ENCODE measurements at places on chromosomes 16 and 17.
A peak's percentile ranks its signal among the peaks of the same experiment; 100 is the strongest.

GRCh38 chr17:12765548-12765947 is 23.8 kb upstream of the ARHGAP44 start:
- DNase-seq = peak; percentile 90

DNA sequence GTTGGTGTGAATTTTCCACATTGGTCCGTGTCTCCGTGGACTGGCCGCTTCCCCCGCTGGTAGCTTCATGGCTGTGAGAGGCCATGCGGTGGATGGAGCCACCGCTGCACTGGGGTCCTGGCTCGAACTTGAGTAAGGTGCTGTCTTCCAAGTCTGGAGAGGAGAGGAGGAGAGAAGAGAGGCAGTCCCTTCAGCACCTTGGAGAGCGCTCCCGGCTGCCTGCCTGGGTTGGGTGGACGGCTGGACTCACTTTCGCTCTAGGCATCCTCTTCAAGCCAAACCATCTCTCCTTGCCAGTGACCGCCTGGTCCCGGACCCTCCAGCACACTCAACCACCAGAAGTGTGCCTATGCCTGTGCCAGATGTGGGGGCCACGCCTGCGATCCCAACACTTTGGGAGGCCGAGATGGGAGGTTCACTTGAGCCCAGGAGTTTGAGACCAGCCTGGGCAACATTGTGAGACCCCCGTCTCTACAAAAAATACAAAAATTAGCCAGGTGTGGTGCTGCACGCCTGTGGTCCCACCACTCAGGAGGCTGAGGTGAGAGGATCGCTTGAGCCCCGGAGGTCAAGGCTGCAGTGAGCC is 6.2 kb downstream of the JPH3 start:
- peak; percentile 74 for DNase-seq

DNA sequence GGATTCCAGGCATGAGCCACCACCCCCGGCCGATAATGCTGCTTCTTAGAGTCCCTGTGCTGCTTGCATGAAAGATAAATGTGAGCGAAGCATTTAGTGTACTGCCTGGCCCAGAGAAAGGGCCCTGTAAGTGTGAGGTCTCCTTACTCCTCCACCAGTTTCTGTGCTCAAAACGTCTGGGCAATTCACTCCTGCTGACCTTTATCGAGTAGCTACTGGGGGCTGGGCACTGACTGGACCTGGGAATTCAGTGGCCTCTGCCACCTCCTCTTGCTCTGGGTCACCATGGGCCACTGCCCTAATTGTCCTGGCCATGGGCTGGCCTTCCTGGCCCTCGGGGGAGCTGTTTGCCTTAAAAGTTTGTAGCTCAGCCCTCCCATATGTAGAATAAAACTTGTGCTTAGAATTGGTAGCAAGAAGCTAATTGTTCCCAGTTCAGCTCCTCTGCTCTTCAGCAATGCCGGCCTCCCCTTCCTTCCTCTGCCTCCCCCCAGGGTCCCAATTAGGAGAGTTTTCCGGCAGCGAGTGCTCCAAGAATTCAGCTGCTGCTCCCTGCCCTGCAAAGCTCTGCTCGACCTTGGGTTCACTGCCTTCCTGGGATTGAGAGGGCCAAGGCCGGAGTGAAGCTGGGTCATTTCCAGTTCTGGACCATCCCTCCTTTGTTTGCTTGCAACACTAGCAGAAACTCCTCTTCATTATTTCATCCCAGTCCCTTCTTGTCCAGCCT is 98.9 kb upstream of the CDC42EP4 start:
- DNase-seq = peak; percentile 10

GRCh38 chr16:46789499-46790414 is 41.2 kb downstream of the C16orf87 start:
- peak; percentile 68 for DNase-seq

DNA sequence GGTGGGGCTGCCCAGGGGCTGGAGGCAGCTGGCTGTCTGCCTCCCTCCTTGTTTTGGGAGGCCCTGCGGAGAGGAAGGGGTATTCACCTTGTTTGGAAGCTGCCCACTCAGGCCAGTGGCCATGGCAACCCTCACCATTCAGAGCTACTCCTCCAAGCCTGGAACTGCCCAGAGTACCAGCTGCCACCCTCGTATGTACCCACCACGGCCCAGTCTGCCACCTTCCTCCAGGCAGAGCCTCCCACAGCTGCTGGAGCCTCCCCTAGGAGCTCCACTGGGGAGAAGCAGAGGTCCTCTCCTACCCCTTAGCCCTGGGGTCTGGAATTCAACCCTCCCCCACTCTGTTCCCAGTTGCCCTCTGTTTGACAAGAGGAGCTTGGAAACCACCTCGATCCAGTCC is 90.7 kb downstream of the AXIN2 start:
- DNase-seq = no peak

DNA sequence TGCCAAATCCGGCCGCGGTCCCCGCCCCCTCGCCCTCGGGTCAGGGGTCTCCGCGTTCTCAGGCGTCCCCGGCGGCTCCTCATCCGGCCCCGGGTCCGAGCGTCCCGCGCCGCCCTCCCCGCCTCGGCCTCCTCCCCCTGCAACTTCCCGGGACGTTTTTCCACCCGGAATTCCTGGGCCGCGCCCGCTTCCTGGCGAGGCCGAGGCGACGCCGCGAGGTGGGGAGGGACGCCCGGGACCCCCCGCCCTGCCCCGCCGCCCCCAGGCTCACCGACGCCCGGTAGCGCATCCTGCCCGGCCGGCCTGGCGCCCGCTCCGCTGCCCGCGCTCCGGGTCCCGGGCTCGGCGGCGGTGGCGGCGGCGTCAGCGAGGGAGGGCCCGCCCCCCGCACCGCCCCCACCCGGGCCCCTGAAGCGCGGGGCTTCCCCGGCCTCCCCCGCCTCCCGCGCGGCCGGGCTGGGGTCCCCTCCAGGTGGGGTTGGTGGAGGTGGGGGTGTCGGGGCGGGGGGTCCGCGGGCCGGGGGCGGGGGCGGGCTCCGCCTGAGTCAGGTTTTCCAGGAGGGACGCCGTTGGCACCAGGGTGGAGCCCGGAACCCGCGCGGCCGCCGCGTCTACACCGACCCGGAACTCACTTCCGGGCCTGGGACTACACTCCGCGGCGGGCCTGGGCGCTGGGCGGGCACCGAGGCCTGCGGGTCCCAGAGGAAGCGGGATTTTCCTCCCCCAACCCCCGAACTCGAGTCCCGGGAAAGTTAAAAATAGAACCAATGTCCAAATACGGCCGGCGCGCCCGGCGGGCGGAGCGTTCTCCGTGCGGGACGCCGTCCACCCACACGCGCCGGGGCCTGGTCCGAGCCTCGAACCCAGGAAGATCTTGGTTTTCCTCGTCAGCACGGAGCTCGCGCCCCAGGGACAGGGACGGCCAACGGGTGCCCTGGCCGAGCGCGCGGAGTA is 6.8 kb downstream of the MYO1C start:
- peak; percentile 69 for DNase-seq

DNA sequence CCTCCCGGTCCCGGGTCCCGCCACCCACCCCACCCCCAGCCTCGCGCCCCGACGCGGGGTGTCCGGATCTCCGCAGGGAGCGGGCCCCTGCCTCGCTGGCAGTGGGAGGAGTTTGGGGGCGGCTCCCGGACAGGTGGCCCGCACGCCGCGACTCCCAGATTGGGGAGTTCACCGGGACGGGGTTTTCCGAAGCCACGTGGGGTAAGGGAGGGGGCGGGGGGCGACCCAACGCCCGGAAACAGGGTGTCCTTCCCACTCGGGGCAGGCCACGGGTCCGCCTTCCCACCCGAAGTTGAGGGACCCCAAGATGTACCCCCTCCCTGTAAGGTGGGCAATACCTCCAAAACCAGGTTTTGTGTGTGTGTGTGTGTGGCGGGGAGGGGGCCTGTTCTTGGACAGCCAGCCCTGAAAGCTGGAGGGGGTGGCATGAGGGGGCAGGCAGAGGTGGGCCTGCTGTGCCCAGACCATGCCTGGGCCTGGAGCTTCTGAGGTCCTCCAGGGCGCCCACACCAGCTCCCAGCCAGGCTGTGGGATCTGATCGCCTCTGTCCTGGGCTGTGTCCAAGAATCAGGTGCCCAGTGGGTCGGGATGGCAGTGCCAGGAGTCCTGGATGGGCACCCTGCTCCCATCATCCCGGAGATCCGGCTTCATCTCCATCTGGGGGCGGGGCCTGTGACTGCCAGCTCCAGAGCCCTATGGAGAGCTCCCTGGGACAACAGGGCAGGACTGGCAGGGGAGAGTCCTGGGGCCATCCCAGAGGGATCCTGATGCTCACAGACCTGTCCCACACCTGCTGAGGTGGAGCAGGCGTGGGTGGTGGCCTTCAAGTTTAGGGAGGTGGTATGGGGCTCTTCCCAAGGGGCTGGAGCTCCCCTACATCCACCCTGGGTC is 767 bp downstream of the SYNGR2 start:
- peak; percentile 67 for DNase-seq

DNA sequence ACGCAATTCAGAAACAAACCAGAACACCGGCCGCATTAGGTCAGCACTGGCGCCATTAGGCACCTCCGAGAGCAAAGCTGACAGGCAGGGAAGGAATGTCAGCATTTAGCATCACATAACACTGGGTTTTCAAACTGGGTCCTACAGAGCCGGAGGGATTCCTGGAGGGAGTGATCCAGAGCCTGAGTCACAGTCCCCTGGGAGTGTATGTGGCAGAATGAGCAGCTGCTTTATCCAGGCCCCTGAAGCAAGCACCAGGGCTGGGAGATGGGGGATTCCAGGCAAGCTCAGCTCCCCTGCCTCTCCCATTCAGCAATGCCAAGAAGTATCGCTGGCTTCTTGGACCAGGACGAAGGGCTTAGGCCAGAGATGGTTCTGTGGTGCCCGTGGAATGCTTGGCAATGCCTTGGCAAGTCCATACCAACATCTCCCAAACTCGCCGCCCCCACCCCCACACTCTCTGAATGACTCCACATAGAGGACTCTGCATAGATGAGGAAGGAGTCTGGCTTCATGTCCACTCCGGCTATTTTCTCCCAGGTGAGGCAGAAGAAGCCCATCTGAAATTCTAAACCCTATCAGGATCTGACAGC is 20.4 kb downstream of the GAS7 start:
- DNase-seq = peak; percentile 62

GRCh38 chr16:73161977-73162376 is 114.0 kb upstream of the ZFHX3 start:
- no peak for DNase-seq

- DNase-seq = no peak
Observed at GRCh38 chr16:88691129-88691813, 5.0 kb upstream of the SNAI3 start.

- no peak for DNase-seq
Observed at GRCh38 chr16:11679250-11679649, 11.0 kb downstream of the SNN start.

GRCh38 chr16:939311-939710 is 31.5 kb downstream of the LMF1 start:
- no peak for DNase-seq

GRCh38 chr17:66975614-66976378 is 11.3 kb downstream of the CACNG4 start:
- no peak for DNase-seq

GRCh38 chr16:87044032-87044382 is 273.2 kb downstream of the C16orf95 start:
- DNase-seq = no peak

DNA sequence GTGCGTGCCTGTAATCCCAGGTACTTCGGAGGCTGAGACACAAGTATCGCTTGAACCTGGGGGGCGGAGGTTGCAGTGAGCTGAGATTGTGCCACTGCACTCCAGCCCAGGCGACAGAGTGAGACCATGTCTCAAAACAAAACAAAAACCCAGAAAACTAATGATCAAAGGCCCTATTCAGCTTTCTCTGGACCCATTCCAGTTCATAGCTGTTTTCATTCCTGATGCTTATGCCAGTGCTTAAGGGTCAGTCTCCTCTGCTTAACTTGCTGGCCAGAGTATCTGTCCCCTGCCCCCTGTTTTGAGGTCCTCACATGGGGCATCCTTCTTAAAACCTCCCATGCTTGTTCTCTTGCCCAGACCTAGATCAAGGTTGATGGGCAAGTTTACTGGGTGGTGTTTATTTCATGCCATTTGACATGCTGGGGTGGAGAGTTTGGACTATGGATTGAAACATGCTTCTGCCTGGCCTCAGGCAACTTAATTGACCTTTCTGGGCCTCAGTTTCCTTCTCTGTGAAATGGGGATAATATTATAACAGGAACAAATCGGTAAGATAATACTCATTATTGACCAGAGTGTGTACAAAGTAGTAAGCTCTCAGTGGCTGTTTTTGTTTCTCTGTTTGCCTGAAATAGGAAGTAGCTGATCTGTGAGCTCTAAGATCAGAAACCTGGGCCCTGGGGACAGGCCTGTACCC is 369.8 kb downstream of the CPPED1 start:
- no peak for DNase-seq

GRCh38 chr17:7108981-7109380 is 5.6 kb downstream of the ASGR2 start:
- no peak for DNase-seq

DNA sequence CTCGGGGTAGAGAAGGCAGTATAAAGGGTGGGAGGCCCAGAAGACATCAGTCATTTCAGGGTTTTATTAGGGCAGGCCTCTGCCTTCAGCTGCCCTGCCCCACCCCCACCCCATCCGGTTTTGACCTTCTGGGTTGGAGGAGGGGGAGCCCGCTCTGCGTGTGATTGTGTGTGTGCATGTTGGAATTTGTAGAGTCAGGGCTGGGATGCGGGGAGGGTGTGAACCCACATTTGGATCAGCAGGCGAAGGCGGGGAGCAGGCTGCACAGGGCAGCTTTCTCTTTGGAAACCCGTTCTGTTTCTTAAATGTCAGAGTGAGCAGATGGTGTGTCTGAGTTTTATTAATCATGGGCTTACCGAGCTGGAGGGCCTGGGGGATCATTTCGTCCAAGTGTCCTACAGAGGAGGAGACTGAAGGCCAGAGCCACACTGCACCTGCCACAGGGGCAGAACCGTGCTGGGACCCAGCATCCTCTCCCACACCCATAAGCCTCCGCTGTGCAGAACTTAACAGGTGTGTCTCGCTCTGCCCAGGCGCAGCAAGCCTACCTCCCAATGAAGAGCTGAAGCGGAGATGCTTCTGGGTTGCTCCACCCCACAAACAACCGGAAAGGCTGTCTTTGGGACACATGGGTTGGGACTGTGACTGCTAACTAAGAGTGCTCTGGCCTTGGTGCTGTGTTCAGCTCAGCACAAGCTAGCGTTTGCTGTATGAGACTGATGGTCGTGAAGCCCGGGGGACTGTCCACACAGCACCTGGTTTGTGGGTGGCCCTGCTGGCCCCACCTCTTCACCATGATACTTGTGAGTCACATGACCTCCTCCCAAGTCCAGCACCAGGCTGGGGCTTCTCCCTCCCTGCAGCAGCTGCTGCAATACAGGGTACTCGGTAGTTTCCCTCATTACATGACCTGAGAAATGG is 70.9 kb upstream of the GSE1 start:
- DNase-seq = no peak

- peak; percentile 24 for DNase-seq
Observed at GRCh38 chr17:68539548-68540467, 27.6 kb downstream of the PRKAR1A start.

DNA sequence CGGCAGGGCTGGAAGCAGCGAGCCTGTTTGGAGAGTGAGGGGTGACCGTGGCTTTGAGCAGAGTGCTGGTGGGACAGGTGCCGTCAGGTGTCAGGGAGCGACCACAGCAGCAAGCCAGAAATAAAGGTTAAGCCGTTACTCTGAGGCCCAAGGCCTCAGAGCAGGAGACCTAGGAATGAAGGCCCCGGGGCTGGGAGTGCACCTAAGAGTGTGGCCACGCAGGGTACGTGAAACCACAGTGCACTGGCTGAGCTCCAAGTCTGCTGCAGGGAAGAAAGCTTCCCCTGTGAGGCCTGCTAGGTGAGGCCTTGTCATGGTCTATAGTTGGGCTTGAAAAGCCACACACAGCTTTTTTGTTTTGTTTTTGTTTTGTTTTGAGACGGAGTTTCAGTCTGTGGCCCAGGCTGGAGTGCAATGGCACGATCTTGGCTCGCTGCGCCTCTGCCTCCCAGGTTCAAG is 8.7 kb downstream of the CLUAP1 start:
- no peak for DNase-seq

- DNase-seq = no peak
Observed at GRCh38 chr16:18800775-18801144, 589 bp downstream of the ARL6IP1 start.
